ENCODE measurements at places on chromosomes 11 and 22. TPM values are rescaled to one million over a fixed set of nuclear protein-coding genes. Genes with fewer than 3 reads are reported as not detected.

The MB gene
- not detected for total RNA-seq

The EFCAB6 gene
- total RNA-seq = 0.65 TPM

The MS4A6E gene
- total RNA-seq = not detected

The PKNOX2 gene
- under 0.01 TPM for total RNA-seq

The RANBP1 gene
- 276 TPM for total RNA-seq

The SMDT1 gene
- total RNA-seq = 6.7 TPM

The OR5M11 gene
- total RNA-seq = not detected

The PICK1 gene
- 5.8 TPM for total RNA-seq

The PACS1 gene
- total RNA-seq = 17.8 TPM

The RCOR2 gene
- 0.65 TPM for total RNA-seq

The POU2F3 gene
- not detected for total RNA-seq

The OR52N4 gene
- not detected for total RNA-seq

The MYO7A gene
- 0.65 TPM for total RNA-seq

The KRTAP5-8 gene
- not detected for total RNA-seq

The HOATZ gene
- total RNA-seq = not detected

The BDNF gene
- total RNA-seq = 8.5 TPM

The SAA2 gene
- total RNA-seq = not detected

The MUC5B gene
- total RNA-seq = not detected

The PHLDB1 gene
- total RNA-seq = 108 TPM

The RIMBP3C gene
- total RNA-seq = under 0.01 TPM

The KCNC1 gene
- total RNA-seq = not detected

The FAM83F gene
- not detected for total RNA-seq

The NTM gene
- 2.6 TPM for total RNA-seq

The C22orf42 gene
- total RNA-seq = not detected

The MPEG1 gene
- total RNA-seq = not detected

The NFAM1 gene
- total RNA-seq = not detected

The SLC22A6 gene
- not detected for total RNA-seq

The MS4A3 gene
- not detected for total RNA-seq

The OR9Q2 gene
- total RNA-seq = not detected

The OR52A5 gene
- not detected for total RNA-seq

The MPPED2 gene
- 0.32 TPM for total RNA-seq

The PGA4 gene
- total RNA-seq = not detected

The KRTAP5-2 gene
- not detected for total RNA-seq

The NELL1 gene
- total RNA-seq = not detected

The TUB gene
- total RNA-seq = 7.5 TPM

The P2RX6 gene
- total RNA-seq = under 0.01 TPM

The VSIG10L2 gene
- not detected for total RNA-seq

The MRGPRX4 gene
- total RNA-seq = not detected

The PATE4 gene
- not detected for total RNA-seq

The XBP1 gene
- total RNA-seq = 178 TPM

The LMO2 gene
- total RNA-seq = 42.7 TPM
